ENCODE measurements at places on chromosomes 16 and 17. TPM values are rescaled to one million over a fixed set of nuclear protein-coding genes. Genes with fewer than 3 reads are reported as not detected.

ZG16 gene
- total RNA-seq, result 1.2 TPM

GP1BA gene
- total RNA-seq, result not detected

SECTM1 gene
- total RNA-seq, result 11.0 TPM

EFCAB3 gene
- not detected for total RNA-seq

WSCD1 gene
- not detected for total RNA-seq

APOH gene
- not detected for total RNA-seq

SCNN1B gene
- total RNA-seq, result not detected

DPEP1 gene
- total RNA-seq, result not detected

SLC6A4 gene
- not detected for total RNA-seq

DOC2A gene
- total RNA-seq, result not detected

RUNDC1 gene
- 9.8 TPM for total RNA-seq

GPR179 gene
- total RNA-seq, result under 0.01 TPM

DNAH2 gene
- under 0.01 TPM for total RNA-seq

MPP2 gene
- 0.79 TPM for total RNA-seq

CTRB2 gene
- not detected for total RNA-seq

CACNG1 gene
- not detected for total RNA-seq

ETV4 gene
- 2.6 TPM for total RNA-seq

FOXN1 gene
- not detected for total RNA-seq

CCDC102A gene
- 13.2 TPM for total RNA-seq

ZMYND15 gene
- total RNA-seq, result not detected

CDH3 gene
- total RNA-seq, result 61.6 TPM

OTOA gene
- total RNA-seq, result 0.11 TPM

EZH1 gene
- 11.4 TPM for total RNA-seq

SPATA22 gene
- total RNA-seq, result not detected
